Tibial nerve (tissue), 4 donors: ENCODE measurements at places on chromosomes 1 and 21. TPM values are rescaled to one million over a fixed set of nuclear protein-coding genes. Genes with fewer than 3 reads are reported as not detected.
A peak's percentile ranks its signal among the peaks of the same experiment; 100 is the strongest.

GRCh38 chr21:43188592-43189210 is 19.9 kb downstream of the CRYAA start:
- peak; percentile 11 for DNase-seq

GRCh38 chr1:27951396-27951795 is 8.4 kb upstream of the XKR8 start:
- no peak for DNase-seq

Gene RAVER2
- total RNA-seq = 3.6 TPM

- no peak for DNase-seq
These were observed 390.7 kb downstream of the BRINP2 start for GRCh38 chr1:177561436-177561835.

Gene MROH9
- not detected for total RNA-seq

DNA sequence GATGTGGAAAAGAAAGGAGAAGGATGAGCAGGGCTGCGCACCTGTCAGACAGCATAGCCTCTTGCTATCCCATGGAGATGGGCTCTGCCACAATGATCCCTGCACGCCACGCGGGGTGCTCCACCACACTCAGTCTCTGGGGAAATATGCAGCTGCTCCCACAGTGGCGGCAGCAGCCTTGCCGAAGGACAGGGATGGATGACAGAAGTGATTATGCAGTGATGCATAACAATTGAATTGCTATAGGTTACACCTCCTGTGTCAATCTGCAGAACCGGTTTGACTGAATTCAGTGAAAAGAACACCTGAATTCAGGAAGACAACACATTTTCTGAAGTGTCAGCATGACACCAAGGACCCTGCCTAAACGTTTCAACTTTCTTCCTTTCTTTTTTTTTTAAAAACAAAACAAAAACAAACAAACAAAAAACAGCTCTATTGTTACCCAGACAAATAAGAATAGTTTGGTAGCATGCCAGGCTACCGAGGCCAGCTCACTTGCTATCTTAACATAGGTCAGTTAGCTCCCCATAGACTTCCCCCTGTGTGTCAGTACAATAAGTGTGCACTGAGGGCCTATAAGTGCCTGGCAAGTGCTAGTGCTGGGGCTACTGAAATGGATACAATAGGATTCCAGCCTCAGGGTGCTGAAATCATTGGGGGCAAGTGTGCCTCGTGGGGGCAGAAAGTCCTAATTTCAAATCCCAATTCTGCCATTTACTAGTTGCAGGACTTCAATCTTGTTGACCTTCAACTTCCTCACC is 127.6 kb upstream of the LMO4 start:
- DNase-seq = no peak

Gene RIPK4
- total RNA-seq = 1.2 TPM

GRCh38 chr1:23116921-23117699 is 51.5 kb downstream of the LUZP1 start:
- no peak for DNase-seq

GRCh38 chr1:1528301-1529267 is 11.8 kb downstream of the TMEM240 start:
- no peak for DNase-seq

Gene ASPM
- 0.60 TPM for total RNA-seq

Gene SYNC
- total RNA-seq = 20.5 TPM

DNA sequence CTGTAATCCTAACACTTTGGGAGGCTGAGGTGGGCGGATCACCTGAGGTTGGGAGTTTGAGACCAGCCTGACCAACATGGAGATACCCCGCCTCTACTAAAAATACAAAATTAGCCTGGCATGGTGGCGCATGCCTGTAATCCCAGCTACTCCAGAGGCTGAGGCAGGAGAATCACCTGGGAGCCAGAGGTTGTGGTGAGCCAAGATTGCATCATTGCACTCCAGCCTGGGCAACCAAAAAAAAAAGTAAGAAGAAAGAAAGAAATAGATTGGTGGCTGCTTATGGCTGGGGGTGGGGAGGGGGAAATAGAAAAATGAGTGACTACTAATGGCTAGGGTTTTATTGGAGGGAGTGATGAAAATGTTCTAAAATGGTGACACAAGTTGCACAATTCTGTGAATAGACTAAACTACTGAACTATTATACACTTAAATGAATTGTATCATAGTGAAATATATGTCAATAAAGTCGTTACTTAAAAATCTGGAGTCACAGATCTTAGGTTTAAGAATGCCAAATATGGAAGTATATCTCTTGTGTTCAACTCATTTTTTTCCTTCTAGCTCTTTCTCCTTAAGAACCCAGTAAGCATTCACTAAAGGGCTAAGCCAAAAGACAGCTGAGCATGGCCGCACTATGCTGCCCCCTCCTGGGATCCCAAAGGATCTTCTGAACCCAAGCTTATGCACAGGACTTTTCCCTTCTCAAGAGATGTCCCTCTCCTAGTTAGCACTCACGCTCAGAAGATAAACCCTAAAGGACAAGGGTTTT is 3.2 kb upstream of the NPL start:
- no peak for DNase-seq

Gene CPTP
- 24.9 TPM for total RNA-seq

DNA sequence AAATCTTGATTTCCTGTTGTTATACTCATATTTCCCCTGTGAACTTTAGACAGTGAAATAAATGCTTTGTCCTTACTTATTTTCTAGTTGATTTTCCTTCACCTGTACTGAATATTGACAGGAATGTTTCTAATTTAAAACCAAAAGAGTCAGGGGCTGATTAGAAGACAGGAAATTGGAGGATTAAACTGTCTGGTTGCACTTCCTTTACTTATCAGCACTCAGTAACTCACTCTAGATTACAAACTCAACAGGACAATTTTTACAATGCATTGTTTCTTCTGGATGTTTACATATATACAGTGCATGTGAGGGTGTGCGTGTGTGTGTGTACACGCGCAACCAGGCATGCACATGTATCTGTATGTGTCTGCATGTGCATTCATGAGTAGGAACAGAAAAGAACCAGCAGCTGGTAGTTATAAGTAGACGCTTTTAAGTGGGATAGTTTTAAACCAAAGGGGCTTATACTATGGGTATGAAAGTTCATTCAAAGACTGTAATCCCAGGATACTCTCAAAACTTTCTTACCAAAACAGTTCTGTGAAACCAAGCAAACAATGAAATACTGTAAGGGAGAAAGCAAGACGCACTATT is 212.0 kb upstream of the NFIA start:
- DNase-seq = no peak
